ENCODE measurements at places on chromosomes 11 and 22. TPM values are rescaled to one million over a fixed set of nuclear protein-coding genes. Genes with fewer than 3 reads are reported as not detected.
A peak's percentile ranks its signal among the peaks of the same experiment; 100 is the strongest.

GRCh38 chr11:112744041-112744440, 217.2 kb upstream of the NCAM1 start:
- DNase-seq: no peak
- H3K4me3 ChIP-seq: no peak overlapping the region
- H3K4me1 ChIP-seq: no peaks in the 10 kb centered on the region
- no peaks in the 10 kb centered on the region for H3K36me3 ChIP-seq
- peaks cover 13% of the 10 kb centered on the region for H3K27me3 ChIP-seq

DNA sequence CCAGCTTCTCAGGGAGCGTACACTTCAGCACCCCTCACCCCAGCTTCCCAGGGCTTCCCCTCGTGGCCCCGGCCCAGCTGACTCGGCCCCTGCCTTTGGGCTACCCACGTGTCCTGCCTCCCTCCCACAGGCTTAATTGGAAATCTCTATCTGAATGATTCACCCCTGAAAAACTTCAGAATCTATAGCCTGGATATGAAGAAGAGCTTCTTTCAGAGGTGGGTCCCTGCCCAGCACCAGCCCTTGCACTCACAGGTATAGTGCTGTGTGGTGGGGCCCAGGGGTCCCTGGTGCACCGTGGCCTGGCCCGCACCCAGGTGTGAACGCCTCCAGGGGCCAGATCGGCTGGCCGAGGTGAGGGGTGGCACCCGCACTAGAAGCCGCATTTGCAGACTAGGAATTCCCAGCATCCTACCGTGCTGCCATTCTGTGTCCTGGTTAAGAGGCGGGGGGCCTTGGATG, 38.4 kb downstream of the B3GAT1 start:
- DNase-seq: peak; percentile 66
- no peaks in the 10 kb centered on the region for H3K36me3 ChIP-seq
- no peak overlapping the region for H3K27ac ChIP-seq
- no peaks in the 10 kb centered on the region for H3K27me3 ChIP-seq

- peak; percentile 13 for DNase-seq
- H3K36me3 ChIP-seq: no peaks in the 10 kb centered on the region
- H3K27me3 ChIP-seq: no peaks in the 10 kb centered on the region
- H3K27ac ChIP-seq: no peak overlapping the region
Observed at GRCh38 chr22:44894782-44895181, 115.0 kb downstream of the PHF21B start.

DNA sequence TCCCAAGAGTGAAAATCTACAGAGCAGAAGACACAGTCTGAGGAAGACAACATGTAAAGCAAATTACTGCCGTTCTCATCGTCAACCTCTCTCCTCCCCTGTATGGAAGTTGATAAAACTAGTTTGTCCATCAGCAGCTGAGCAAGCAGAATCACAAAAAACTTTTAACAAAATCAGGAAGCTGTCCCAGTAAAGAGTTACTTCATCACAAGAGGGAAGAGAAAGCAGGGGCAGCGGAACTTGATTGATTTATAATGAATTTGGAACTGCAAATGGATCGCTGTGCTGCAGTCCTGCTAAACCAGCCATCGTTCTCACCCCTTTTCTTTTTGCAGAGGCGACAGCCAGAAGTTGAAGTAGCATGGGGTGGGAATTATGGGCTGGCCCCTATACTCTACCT, 13.7 kb upstream of the UCP3 start:
- no peak for DNase-seq
- H3K27me3 ChIP-seq: no peaks in the 10 kb centered on the region
- no peak overlapping the region for H3K4me3 ChIP-seq
- peaks cover 3% of the 10 kb centered on the region for H3K36me3 ChIP-seq
- H3K4me1 ChIP-seq: peaks cover 11% of the 10 kb centered on the region

GRCh38 chr11:20084921-20085814, 75.1 kb downstream of the DBX1 start:
- H3K4me1 ChIP-seq: no peaks in the 10 kb centered on the region
- no peak overlapping the region for H3K4me3 ChIP-seq
- DNase-seq: no peak
- H3K27me3 ChIP-seq: no peaks in the 10 kb centered on the region
- no peak overlapping the region for H3K27ac ChIP-seq

DNA sequence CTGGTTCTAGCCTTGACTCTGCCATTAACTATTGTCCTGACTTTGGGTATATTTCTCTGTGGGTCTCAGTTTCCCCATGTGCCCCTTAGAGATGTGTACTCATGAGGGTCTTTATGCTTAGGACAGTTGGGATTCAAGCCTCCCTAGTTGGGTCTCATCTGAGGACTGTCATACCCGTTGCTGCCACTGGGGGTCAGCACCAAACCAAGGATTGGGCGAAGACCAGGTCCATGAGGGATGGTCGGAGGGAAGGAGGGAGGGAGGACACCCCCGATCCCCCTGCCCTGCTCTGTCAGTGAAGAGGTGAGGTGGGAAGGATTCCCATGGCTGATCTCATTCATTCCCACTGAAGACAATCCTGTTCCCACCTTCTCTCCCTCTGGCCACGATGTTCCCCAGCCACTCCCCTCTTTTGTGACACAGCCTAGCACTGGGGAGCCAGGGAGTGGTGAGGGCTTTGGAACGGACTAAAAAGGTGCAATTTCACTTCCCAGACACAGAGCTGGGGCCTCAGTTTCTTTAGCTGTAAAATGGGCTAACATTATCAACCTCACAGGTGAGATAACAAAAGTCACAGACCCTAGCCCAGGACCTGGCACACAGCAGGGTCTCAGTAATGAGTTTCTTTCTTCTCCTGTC, 12.4 kb upstream of the KLHL35 start:
- DNase-seq: peak; percentile 73
- no peaks in the 10 kb centered on the region for H3K27me3 ChIP-seq
- no peaks in the 10 kb centered on the region for H3K36me3 ChIP-seq
- no peak overlapping the region for H3K4me3 ChIP-seq
- no peaks in the 10 kb centered on the region for H3K4me1 ChIP-seq

DNA sequence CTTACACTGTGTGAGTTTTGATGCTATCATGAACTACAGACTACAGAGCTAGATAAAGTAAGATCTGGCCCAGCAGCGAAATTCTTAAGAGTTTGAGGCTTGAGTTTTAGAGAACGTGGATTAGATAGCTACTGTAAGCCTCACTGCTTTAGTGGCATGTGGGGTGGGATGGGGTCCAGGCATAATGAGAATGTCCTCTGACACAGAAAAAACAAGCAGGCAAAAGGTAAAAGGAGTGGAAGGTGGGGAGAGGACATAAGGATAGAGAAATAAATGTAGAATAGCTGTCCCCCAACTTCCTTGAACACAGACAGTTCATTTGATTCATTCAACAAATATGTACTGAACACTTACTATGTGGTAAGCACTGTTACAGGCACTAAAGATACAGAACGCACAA, 324.5 kb upstream of the PITPNB start:
- H3K4me3 ChIP-seq: no peak overlapping the region
- no peaks in the 10 kb centered on the region for H3K4me1 ChIP-seq
- H3K36me3 ChIP-seq: no peaks in the 10 kb centered on the region
- no peak for DNase-seq

DNA sequence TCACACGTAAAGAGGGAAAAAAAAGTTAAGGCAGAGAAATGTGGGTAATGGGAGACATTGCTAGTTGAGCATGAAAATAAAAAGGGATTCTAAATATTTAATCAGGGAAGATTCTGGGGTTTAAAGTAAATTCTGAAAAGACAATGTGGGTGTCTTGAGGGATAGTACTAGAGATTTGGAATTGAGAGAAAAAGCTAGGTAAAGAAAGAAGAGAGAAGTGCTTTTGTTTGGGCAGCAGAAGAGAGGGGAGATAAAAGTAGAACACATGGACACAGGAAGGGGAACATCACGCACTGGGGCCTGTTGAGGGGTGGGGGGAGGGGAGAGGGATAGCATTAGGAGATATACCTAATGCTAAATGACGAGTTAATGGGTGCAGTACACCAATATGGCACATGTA, 3.5 kb upstream of the YPEL4 start:
- H3K27ac ChIP-seq: peak overlapping the region; percentile 1
- no peaks in the 10 kb centered on the region for H3K36me3 ChIP-seq
- H3K4me3 ChIP-seq: no peak overlapping the region
- no peak for DNase-seq

Gene CCDC87
- total RNA-seq: 0.39 TPM

GRCh38 chr11:120995184-120995583, 28.7 kb upstream of the TBCEL start:
- no peaks in the 10 kb centered on the region for H3K36me3 ChIP-seq
- H3K27me3 ChIP-seq: no peaks in the 10 kb centered on the region
- H3K27ac ChIP-seq: no peak overlapping the region
- H3K4me1 ChIP-seq: no peaks in the 10 kb centered on the region

Gene PATE2
- total RNA-seq: not detected

Gene SAA4
- total RNA-seq: 3.7 TPM

DNA sequence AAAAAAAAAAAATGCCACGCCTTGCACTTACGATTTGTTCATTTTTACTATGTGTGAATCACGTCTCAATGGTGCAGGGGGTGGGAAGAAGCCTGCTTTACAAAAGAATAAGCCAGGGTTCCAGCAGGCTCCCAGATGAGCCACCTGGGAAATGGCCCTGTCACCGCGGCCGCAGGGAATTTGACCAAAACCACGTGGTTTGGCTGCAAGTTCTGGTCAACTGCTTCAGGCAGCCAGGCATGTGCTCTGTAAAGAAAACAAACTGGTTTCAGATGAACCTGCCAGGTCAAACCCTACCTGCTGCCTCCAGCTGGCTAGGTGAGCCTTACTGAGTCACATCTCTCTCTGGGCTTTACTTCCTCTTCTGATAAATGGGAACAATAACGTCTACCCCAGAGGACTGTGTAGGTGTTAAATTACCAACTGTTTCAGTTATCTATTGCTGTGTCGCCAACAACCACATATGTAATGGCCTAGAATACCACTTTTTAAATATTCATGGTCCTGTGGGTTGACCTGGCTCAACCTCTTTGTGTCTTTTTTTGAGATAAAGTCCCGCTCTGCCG, 30.5 kb upstream of the GCAT start:
- no peaks in the 10 kb centered on the region for H3K27me3 ChIP-seq
- no peak overlapping the region for H3K4me3 ChIP-seq
- H3K36me3 ChIP-seq: no peaks in the 10 kb centered on the region
- peak; percentile 72 for DNase-seq
